ENCODE measurements at places on chromosomes 1 and 21. TPM values are rescaled to one million over a fixed set of nuclear protein-coding genes. Genes with fewer than 3 reads are reported as not detected.

- DNase-seq: no peak
Observed at GRCh38 chr1:31752952-31753475, 11.1 kb downstream of the ADGRB2 start.

- DNase-seq: no peak
Observed at GRCh38 chr1:228986093-228986904, 251.0 kb downstream of the RHOU start.

DNA sequence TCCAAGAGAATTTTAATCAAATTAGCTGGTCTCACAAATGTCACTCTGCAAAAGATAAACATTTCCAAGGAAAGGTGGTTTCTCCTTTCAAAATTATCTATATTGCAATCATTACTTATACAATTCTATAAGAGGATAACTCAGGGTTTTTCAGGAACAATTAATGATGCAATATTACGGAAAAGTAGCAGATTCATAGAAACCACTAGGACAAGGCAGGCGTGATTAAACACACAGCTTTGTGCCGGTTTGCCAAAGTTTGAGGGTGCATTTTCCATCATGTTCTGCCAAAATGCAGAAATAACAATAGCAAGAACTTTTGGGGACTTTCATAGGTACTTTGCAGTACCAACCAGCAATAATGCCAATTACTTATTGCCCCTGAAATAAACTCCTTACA lies 605 bp downstream of the TNFRSF9 start:
- DNase-seq: no peak

DNA sequence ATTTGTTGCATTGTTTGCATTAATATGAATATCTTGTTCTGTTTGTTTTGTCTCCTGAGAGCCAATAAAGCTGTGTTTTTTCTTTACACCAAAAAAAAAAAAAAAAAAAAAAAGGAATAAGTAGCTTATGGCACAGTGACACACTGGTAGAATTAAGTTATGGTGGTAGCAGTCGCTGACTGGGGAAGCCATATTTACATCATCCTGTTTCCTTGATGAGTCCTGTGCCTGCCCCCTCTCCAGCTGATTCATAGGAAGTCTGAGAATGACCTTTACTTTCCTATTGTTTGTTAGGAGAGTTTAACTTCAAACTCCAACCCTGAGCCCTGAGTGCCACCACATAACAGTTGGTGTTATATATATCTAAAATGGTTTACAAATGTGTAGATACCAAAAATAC lies 62.2 kb downstream of the OBSCN start:
- no peak for DNase-seq

GRCh38 chr1:173403996-173404395 lies 73.1 kb upstream of the PRDX6 start:
- DNase-seq: no peak

- DNase-seq: no peak
Observed at GRCh38 chr1:11311816-11312755, 39.1 kb downstream of the UBIAD1 start.

DNA sequence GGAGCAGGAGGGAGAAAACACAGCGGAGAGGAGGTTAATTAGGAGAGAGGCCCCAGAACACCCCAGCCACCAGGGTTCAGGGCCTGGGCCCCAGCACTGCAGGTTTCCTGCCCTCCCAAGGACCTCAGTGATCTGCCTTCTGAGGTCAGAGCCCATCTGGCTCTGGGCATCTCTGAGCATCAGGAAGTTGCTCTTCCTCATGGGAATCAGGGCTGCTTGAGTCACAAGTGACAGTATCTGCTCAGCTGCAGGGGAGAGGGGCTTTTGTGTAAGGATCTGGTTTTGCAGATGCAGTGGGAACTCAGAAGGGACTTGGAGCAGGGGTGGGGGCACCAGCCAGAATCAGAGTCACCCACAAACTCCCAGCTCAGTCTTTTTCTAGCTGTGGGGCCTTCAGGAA lies 472.1 kb downstream of the PTPRU start:
- DNase-seq: peak; percentile 64

Gene VSIG8
- total RNA-seq: not detected

Gene NME7
- 67.1 TPM for total RNA-seq

Gene FAM72D
- total RNA-seq: 5.5 TPM

Gene STUM
- 0.45 TPM for total RNA-seq
